ENCODE measurements at places on chromosomes 2 and 18.

DNA sequence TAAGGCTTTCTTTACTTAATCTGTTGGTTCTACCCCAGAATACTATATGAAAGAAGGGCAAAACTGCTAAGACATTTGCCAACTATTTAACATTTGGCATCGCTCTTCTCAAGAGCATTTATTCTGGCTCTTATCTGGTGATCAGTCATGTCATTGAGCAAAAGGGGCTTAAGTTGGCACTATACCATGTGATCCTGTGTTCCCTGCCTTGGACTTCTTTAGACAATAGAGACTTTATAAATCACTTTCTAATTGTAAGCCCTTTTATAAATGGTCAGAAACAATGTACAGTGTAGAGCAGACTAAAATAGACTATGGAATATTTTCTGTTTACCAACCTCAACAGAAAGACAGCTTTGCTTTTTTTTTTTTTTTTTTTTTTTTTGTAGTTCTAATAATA, 52.1 kb downstream of the GTF3C3 start:
- DNase-seq, result no peak

DNA sequence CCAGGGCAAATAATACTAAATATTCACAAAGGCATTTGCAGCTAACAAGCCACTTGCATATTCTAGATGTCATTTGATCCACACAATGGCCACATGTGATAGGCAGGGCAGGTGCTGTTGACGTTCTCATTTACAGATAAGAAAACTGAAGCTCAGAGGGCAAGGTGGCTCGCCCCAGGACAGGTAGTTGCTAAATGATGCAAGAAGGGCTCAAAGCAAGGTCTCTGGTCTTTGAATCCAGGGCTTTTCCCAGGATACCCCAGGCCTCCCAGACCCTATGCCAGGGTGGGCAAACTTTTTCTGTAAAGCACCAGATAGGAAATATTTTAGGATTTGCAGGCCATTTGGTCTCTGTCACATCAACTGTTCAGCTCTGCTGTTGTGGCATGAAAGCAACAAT, 35.1 kb downstream of the LOXHD1 start:
- no peak for DNase-seq

- DNase-seq, result no peak
These were observed 1064.5 kb upstream of the DDX18 start for GRCh38 chr2:116749994-116750393.

DNA sequence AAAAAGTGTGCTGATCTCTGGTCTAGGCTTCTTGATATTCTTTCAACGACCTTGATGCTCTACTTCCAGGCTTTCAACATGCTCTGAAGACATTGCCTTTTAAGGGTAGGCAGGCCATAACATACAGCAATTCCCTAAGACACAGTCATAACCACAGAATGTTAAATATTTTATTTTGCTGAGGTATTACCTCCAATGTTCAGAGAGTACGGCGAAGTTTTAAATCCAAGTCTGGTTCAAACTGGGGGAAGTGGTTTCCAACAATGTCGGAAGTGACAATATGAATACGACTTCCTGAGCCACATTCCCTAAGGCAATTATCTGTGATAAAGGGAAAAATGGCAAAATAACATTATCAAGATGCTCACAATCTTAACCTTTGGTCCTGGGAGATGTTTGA, 1077.9 kb upstream of the PIK3C3 start:
- no peak for DNase-seq

- no peak for DNase-seq
These were observed 118.1 kb upstream of the DTNA start for GRCh38 chr18:34591920-34592444.

GRCh38 chr2:20150110-20150706, 74.7 kb downstream of the SDC1 start:
- no peak for DNase-seq

DNA sequence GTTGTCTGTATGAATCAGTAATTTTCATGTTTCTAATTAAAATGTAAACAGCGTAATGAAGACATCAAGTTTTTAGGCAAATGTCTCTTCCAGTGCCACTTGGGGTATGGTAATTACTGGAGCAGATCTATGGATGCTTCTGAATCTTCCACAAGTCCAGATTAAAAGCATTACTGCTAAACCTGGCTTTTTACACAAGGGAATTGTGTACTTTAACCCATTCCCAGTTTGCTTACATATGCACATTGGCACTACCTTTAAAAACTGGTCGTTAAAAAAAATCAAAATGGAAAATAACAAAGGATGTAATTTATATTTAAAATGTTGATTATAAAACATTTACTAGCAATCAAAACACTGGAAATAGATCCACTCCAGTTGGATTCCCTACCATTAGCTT, 19.7 kb downstream of the FIGN start:
- no peak for DNase-seq

GRCh38 chr2:160390544-160391455, 102.8 kb downstream of the RBMS1 start:
- no peak for DNase-seq

GRCh38 chr2:2590841-2591541, 259.9 kb upstream of the MYT1L start:
- no peak for DNase-seq

GRCh38 chr2:37084797-37085196, 479 bp downstream of the GPATCH11 start:
- no peak for DNase-seq
